Hepatocyte (in vitro differentiated cells): ENCODE measurements at places on chromosomes 11 and 22.
A peak's percentile ranks its signal among the peaks of the same experiment; 100 is the strongest.

- H3K36me3 ChIP-seq, result no peaks in the 10 kb centered on the region
- H3K27ac ChIP-seq, result peak overlapping the region; percentile 85
- DNase-seq, result peak; percentile 96
Observed at GRCh38 chr22:35376728-35377472, 4.0 kb upstream of the HMOX1 start.

- peak overlapping the region; percentile 98 for H3K27ac ChIP-seq
- no peaks in the 10 kb centered on the region for H3K36me3 ChIP-seq
- peaks cover 72% of the 10 kb centered on the region for H3K4me1 ChIP-seq
Observed at GRCh38 chr11:120184371-120184945, 26.4 kb upstream of the OAF start.

GRCh38 chr11:106022795-106023275, 795 bp upstream of the MSANTD4 start:
- H3K4me1 ChIP-seq, result peaks cover 13% of the 10 kb centered on the region
- no peaks in the 10 kb centered on the region for H3K36me3 ChIP-seq
- H3K4me3 ChIP-seq, result peak overlapping the region; percentile 38
- peak overlapping the region; percentile 69 for H3K27ac ChIP-seq
- DNase-seq, result no peak

DNA sequence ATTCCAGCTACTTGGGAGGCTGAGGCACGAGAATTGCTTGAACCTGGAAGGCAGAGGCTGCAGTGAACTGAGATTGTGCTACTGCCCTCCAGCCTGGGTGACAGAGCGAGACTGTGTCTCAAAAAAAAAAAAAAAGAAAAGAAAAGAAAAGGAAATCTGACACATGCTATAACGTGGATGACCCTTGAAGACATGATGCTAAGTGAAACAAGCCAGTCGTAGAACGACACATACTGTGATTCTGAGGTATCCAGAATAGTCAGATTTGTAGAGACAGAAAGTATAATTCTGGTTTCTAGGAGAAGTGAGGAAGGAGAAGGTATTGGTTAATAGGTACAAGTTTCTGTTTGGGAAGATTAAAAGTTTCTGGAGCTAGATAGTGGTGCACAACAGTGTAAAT, 6.7 kb upstream of the APOA5 start:
- DNase-seq, result no peak
- H3K27me3 ChIP-seq, result no peaks in the 10 kb centered on the region
- no peaks in the 10 kb centered on the region for H3K4me1 ChIP-seq
- H3K4me3 ChIP-seq, result no peak overlapping the region
- no peak overlapping the region for H3K27ac ChIP-seq

DNA sequence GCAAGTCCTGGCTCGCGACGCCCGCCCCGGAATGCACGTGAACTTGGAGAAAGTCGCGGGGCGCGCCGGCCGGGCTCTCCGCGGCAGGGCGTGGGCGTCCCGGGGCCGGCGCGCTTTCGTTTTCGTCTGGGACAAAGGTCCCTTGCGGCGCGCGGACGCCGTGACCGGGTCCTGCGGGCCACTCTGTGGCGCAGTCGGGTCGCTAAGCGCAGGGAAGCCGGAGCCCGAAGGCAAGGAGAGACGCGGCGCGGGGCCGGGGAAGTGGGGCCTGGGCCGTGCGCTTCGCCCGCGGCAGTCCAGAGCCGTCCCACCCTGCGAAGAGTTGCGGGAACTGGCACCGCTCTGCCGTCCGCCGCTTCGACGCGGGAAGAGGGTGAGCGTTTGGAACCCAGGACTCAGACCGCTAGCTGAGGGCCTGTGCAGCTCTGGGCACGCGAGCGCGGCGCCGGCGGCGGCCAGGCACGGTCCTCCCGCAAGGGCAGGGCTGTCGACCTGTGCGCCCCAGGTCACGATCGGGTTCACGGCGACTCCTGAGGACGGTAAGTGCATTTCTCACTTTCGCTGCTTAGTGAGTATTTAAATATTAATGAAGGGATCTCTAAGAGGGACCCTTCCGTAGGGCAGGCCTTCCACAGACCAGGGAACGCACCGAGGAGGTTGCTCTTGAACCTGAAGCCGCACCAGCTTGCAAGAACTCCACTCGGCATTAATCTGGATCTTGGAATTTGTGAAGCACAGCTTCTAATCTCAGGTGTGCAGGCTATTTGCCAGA, 78.0 kb upstream of the PPARA start:
- peaks cover 39% of the 10 kb centered on the region for H3K27me3 ChIP-seq
- peaks cover 18% of the 10 kb centered on the region for H3K4me1 ChIP-seq
- DNase-seq, result peak; percentile 78
- H3K27ac ChIP-seq, result peak overlapping the region; percentile 80

DNA sequence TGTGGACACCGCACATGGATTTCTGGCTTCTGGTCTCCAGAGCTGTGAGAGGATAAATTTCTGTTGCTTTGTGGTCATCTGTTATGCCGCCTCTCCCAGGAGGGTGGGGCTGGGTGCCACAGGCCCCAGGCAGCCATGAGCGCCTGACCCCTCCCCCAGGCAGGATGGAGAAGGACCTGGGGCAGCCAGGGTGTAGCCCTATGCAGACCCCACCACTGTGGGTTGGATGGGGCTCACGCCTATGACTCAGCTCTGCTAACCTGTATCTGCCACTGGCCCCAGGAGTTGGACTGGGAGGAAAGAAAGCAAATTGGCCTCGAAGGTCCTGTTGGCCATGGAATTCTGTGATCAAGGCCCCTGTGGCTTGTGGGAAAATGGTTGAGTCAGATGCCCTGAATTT, 1351.1 kb downstream of the BRD1 start:
- H3K36me3 ChIP-seq, result no peaks in the 10 kb centered on the region
- H3K4me3 ChIP-seq, result no peak overlapping the region
- no peaks in the 10 kb centered on the region for H3K4me1 ChIP-seq
- H3K27ac ChIP-seq, result no peak overlapping the region

DNA sequence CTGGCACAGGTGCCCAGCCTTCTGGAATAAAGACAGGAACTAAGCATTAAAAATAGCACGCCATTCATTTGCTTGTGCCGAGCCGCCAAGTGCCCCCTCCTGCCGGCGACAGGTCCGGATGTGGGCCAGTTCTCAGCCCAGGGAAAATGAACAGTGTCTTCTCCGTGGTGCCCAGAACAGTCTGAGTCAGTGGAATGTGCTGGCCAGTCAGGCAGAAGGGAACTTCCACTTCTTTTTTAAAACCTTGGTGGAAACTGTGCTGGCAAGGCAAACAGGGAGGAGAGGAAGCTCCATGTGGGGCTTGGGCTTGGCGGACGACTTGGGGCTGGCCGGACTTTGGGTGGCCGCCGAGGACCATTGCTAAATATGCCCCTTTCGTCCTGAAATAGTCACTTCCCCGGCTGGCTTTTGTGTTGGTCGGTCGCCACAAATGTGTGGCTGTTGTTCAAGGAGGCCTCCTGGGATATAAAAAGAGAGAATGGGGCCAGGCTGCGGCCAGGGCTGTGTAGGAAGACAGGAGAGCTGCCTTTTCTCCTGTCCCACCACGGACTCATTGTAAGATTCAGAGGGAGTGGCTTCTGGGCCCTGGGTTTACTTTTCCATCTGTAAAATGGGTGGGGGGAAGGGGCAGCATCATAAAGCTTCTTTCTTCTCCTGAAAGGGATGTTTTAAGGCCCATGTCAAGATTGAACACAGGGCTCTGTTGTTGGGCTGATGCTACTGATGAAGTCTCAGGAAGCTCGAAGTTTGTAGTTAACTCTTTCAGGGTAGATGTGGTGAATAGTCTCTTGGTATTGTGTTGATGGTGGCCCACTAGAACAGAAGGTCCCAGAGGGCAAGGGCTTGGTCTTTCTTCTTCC, 101.0 kb downstream of the PTPRJ start:
- no peaks in the 10 kb centered on the region for H3K36me3 ChIP-seq
- no peak overlapping the region for H3K4me3 ChIP-seq
- no peaks in the 10 kb centered on the region for H3K27me3 ChIP-seq

GRCh38 chr11:2787816-2788167, 88.0 kb upstream of the KCNQ1OT1 start:
- no peak overlapping the region for H3K4me3 ChIP-seq
- peaks cover 11% of the 10 kb centered on the region for H3K4me1 ChIP-seq
- H3K36me3 ChIP-seq, result no peaks in the 10 kb centered on the region
- no peak for DNase-seq
- no peaks in the 10 kb centered on the region for H3K27me3 ChIP-seq
- peak overlapping the region; percentile 30 for H3K27ac ChIP-seq

GRCh38 chr11:57490456-57491248, 24.9 kb downstream of the SLC43A1 start:
- H3K36me3 ChIP-seq, result no peaks in the 10 kb centered on the region
- no peaks in the 10 kb centered on the region for H3K27me3 ChIP-seq
- no peak overlapping the region for H3K27ac ChIP-seq

- no peak overlapping the region for H3K4me3 ChIP-seq
- H3K27ac ChIP-seq, result no peak overlapping the region
- DNase-seq, result no peak
Observed at GRCh38 chr11:61315260-61315659, 17.6 kb downstream of the DDB1 start.

DNA sequence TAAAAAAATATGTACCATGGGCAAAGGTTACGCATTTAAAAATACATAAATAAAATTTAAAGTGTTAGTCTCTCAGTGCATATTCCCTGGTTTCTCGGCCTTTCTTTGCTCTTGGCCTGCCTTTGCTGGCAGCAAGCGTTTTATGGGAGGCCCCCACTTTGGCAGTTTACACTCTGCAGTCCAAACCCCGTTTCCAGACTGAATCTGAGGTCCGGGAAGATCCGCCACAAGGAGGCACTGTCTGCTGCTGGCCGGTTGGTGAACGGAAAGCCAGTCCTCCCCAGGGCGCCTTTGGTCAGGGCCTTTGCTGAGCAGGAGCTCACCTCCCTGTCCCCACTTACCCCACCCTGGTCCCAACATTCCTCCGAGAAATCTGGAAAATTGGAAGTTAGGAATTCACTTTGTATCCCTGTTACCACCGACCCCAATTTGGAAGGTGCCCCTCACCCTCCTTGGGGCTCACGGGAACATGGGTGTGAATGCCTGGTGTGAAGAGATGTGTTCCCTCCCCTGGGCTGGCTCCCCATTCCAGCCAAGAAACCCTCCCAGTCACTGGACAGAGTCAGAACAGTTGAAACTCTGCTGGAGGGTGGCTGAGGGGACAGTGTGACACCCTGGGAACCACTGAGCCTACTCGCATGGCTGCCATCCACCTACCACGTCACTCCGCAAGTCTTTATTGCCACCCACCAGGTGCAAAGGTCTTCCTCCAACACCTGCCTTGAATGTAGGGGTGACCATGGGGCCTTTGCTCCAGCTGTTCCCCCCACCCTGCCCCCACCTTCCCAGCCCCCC, 9.4 kb upstream of the SF1 start:
- H3K36me3 ChIP-seq, result no peaks in the 10 kb centered on the region
- H3K27ac ChIP-seq, result no peak overlapping the region
- H3K4me1 ChIP-seq, result no peaks in the 10 kb centered on the region
- no peaks in the 10 kb centered on the region for H3K27me3 ChIP-seq

- H3K27me3 ChIP-seq, result no peaks in the 10 kb centered on the region
- H3K4me3 ChIP-seq, result no peak overlapping the region
- no peaks in the 10 kb centered on the region for H3K4me1 ChIP-seq
- DNase-seq, result no peak
- no peak overlapping the region for H3K27ac ChIP-seq
Observed at GRCh38 chr11:109733245-109733644, 311.3 kb downstream of the C11orf87 start.

GRCh38 chr11:85088286-85088685, 538.9 kb downstream of the DLG2 start:
- H3K27ac ChIP-seq, result no peak overlapping the region
- no peaks in the 10 kb centered on the region for H3K36me3 ChIP-seq
- H3K4me1 ChIP-seq, result no peaks in the 10 kb centered on the region
- no peaks in the 10 kb centered on the region for H3K27me3 ChIP-seq
- no peak for DNase-seq

DNA sequence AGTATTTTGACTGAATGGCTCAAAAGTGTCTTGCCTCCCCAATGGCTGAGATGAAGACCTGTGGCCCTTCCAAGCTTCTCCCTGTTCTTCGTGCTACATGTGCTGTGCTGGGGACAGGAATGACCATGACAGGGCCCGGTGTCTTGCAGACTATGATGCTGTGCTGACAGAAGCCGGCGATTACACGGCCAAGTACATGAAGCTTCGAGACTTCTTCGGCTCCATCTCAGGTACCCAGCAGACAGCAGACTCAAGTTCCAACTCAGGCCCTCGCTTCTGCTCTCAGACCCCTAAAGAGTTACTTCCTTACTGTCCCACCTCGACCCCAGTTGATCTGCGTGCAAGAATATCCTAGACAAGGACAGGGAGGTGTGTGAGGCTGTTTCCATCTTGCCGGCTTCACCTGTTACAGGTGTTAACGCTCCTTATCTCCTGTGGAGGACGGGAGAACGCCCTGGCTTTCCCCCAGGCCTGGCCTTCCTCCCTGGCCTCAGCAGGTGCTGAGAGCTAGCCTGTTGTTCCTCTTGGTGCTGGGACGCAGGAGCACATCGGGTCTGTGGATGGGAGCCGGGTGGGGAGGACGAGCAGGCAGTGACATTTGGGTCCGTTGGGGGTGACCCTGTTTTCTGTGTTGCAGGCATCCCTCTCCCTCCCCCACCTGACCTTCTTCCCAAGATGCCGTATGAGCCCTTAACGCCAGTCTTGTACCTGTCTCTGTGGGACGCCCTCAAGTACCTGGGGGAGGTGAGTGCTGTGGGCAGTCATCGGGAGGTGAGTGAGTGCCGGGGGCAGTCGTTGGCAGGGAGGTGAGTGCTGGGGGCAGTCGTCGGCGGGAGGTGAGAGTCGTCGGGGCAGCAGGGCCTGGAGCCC, 38.1 kb downstream of the GLB1L2 start:
- no peaks in the 10 kb centered on the region for H3K4me1 ChIP-seq
- no peak overlapping the region for H3K4me3 ChIP-seq
- no peak for DNase-seq

DNA sequence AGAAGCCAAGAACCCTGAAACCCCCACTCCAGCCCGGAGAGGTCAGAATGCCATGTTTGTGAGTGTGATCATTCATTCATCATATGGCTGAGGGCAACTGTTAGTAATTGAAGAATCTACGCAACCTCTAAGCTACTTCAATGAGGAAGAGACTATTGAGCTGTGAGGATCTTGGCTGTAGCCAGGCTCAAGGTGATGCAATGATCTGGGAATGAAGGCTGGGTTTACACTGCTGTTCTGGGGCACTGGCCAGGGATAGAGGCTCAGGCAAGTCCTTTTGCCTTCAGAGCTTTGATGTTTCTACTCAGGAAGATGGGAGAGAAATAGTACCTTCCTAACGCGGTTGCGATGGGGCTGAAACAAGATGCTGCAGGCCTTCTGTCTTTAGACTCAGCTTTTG, 12.9 kb downstream of the CRYBB2 start:
- H3K27ac ChIP-seq, result no peak overlapping the region
- H3K36me3 ChIP-seq, result no peaks in the 10 kb centered on the region
- DNase-seq, result no peak

- no peak overlapping the region for H3K27ac ChIP-seq
- H3K4me3 ChIP-seq, result no peak overlapping the region
- DNase-seq, result no peak
- H3K4me1 ChIP-seq, result no peaks in the 10 kb centered on the region
Observed at GRCh38 chr11:112769170-112769569, 192.1 kb upstream of the NCAM1 start.

- no peak overlapping the region for H3K27ac ChIP-seq
- H3K4me1 ChIP-seq, result no peaks in the 10 kb centered on the region
- no peaks in the 10 kb centered on the region for H3K36me3 ChIP-seq
- no peaks in the 10 kb centered on the region for H3K27me3 ChIP-seq
Observed at GRCh38 chr11:32940865-32941264, 48.3 kb downstream of the QSER1 start.
